ENCODE measurements at places on chromosomes 16 and 17. TPM values are rescaled to one million over a fixed set of nuclear protein-coding genes. Genes with fewer than 3 reads are reported as not detected.

Gene ACSM2A
- total RNA-seq: not detected

Gene SLC13A2
- 0.42 TPM for total RNA-seq

Gene SEPTIN1
- 0.21 TPM for total RNA-seq

Gene SLC16A11
- 0.43 TPM for total RNA-seq

Gene TRPV2
- 0.28 TPM for total RNA-seq

Gene PRSS8
- total RNA-seq: 237 TPM

Gene CHST5
- not detected for total RNA-seq

Gene OTOP3
- not detected for total RNA-seq

- H3K4me3 ChIP-seq: peak overlapping the region; percentile 29
- peak overlapping the region; percentile 92 for H3K27ac ChIP-seq
- no peaks in the 10 kb centered on the region for H3K27me3 ChIP-seq
These were observed 176.4 kb upstream of the GSE1 start for GRCh38 chr16:85436636-85437165.

GRCh38 chr16:3035972-3036725, 595 bp downstream of the BICDL2 start:
- peak overlapping the region; percentile 67 for H3K4me3 ChIP-seq
- peak overlapping the region; percentile 35 for H3K27ac ChIP-seq
- H3K36me3 ChIP-seq: no peaks in the 10 kb centered on the region
- peaks cover 4% of the 10 kb centered on the region for H3K4me1 ChIP-seq
- no peaks in the 10 kb centered on the region for H3K27me3 ChIP-seq

DNA sequence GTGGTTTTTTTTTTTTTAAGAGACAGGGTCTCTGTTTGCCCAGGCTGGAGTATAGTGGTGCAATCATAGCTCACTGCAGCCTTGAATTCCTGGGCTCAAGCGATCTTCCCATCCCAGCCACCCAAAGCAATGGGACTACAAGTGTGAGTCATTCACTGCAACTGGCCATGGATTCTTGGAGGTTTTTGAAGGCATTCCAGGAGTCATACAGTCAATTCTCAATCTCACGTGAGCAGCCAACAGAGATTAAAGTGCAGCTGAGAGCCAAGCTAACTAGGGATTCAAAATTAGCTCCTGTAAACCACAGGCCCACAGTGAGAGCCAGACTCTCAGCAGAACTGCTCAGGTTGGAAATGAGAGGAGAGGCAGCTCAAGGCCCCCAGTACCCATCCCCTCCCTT, 30.2 kb downstream of the XPO6 start:
- no peaks in the 10 kb centered on the region for H3K36me3 ChIP-seq
- peak overlapping the region; percentile 77 for H3K27ac ChIP-seq
- no peaks in the 10 kb centered on the region for H3K27me3 ChIP-seq

DNA sequence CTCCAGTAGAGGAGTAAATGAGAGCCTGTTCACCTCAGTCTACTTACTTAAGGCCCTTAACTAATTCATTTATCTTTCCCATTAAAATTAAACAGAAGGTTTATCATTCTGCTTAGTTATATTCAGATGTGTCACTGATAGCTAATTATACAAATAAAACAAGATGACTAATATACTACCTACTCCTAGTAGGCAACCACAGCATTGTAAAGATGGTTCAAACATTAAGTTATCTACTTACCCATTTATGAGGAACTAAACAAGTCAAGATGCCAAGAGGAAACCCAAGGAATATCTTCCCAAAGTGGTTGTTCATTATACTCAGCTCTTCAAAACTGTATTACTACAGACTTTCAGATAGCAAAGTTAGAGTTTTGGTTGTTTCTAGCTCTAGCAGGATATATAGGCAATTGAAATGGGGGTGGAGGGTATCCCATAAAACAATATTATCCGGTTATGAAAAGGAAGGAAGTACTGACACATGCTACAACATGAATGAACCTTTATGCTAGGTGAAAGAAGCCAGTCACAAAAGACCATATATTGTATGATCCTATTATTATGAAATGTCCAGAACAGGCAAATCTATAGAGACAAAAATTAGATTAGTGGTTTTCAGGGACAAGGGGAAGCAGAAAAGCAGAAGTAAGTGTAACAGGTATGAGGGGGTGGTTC, 56.5 kb downstream of the SPAG9 start:
- H3K27me3 ChIP-seq: no peaks in the 10 kb centered on the region
- no peak for DNase-seq
- H3K36me3 ChIP-seq: no peaks in the 10 kb centered on the region
- H3K4me3 ChIP-seq: no peak overlapping the region

GRCh38 chr17:39001703-39002637, 34.8 kb upstream of the FBXO47 start:
- H3K4me1 ChIP-seq: no peaks in the 10 kb centered on the region
- H3K36me3 ChIP-seq: no peaks in the 10 kb centered on the region
- H3K4me3 ChIP-seq: no peak overlapping the region
- DNase-seq: no peak
- no peak overlapping the region for H3K27ac ChIP-seq

DNA sequence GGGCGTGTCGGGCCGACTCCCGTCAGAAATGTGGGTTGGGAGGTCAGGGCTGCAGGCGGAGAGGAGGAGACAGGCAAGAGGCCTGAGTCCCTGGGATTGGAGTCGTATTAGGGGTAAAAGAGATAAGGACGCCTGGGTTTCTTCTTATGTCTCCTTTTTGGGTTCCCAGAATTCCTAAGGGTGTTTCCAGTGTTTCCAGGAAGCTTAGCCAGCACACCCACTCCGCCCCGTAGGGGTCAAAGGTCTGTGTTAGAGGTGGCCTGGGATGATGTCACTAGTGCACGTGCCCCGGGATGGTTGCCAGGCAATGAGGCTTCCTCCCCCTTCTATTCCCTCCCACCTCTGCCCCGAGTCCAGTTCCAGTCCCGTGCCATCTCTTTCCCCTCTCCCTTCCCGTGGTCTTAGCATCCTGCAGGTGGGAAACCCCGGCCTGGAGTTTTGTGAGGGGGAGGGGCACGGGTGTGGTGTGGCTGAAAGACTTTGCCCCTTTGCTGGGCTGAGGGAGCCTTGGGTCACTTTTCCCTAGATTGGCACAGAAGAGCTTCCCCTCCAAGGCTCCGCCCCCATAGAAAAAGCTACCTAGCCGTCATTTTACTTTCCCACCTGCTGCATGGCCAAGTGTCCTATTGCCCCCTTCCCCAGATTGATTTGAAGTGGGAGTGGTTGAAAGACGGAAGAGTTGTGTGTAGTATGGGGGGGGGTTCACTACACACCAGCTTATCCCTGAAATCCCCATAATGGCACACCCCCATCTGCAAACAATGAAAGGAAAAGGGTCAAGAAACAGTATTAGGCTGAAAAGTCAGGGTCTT, 2.8 kb downstream of the KDM6B start:
- H3K27me3 ChIP-seq: no peaks in the 10 kb centered on the region
- peak overlapping the region; percentile 82 for H3K4me3 ChIP-seq
- peak; percentile 98 for DNase-seq
- H3K4me1 ChIP-seq: peaks cover 35% of the 10 kb centered on the region
- no peaks in the 10 kb centered on the region for H3K36me3 ChIP-seq

DNA sequence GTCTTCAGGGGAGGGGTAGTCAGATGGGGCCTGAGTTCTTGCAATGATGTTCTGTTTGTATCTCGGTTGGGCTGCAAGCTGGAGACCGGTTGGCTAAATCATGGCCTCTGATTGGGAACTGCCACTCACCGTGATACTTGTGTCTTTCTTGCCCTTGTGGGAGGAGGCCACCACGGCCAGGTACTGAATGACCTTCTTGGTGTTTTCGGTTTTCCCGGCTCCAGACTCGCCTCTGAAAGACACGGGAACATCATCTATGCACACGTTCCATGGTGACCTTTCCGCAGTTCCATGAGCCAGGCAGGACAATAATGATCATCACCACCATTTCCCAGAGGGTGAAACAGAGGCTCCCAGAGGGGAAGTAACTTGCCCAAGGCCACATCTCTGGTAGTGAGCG, 70.3 kb downstream of the MYH11 start:
- H3K4me3 ChIP-seq: no peak overlapping the region
- DNase-seq: no peak
- H3K27me3 ChIP-seq: no peaks in the 10 kb centered on the region
- no peak overlapping the region for H3K27ac ChIP-seq
- no peaks in the 10 kb centered on the region for H3K4me1 ChIP-seq
- no peaks in the 10 kb centered on the region for H3K36me3 ChIP-seq

DNA sequence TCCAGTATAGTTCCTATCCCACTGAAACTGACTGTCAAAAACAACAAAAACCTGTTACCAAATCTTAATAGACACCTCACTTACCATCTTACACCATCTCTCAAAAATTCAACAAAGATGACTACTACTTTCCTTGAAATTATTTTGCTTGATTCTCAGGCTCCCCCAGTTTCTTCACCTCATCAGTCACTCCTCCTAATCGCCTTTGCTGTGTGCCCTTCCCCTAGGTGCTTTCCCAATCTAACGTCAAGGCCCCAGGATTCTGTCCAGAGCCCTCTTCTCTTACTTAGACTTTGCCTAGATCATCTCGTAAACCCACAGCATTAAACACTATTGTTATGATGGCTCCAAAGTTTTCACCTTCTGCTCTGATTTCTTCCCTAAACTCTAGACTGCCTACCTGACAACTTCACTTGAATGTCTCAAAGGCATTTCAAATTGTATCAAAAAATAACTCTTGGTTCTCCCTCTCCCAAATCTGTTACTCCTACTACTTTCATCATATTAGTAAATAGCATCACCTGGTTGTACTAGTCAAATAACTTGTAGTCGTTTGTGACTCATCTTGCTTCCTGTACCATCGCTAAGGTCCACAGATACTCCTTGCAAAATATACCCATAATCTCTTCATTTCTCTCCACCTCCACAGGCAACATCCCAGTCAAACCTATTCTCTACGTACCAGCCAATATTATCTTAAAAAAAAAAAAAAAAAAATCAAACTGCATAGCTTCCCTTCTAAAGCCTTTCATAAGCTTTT, 18.0 kb downstream of the C16orf87 start:
- no peaks in the 10 kb centered on the region for H3K27me3 ChIP-seq
- no peak overlapping the region for H3K27ac ChIP-seq
- H3K4me1 ChIP-seq: peaks cover 7% of the 10 kb centered on the region

GRCh38 chr17:64067657-64068056, 47.2 kb upstream of the ICAM2 start:
- H3K4me3 ChIP-seq: no peak overlapping the region
- H3K27ac ChIP-seq: no peak overlapping the region
- H3K27me3 ChIP-seq: no peaks in the 10 kb centered on the region
- H3K36me3 ChIP-seq: peaks cover 11% of the 10 kb centered on the region
- no peak for DNase-seq
- H3K4me1 ChIP-seq: no peaks in the 10 kb centered on the region

- no peak overlapping the region for H3K27ac ChIP-seq
- peaks cover 18% of the 10 kb centered on the region for H3K4me1 ChIP-seq
- no peak for DNase-seq
- H3K27me3 ChIP-seq: no peaks in the 10 kb centered on the region
These were observed 50.2 kb upstream of the NDRG4 start for GRCh38 chr16:58449768-58450167.

DNA sequence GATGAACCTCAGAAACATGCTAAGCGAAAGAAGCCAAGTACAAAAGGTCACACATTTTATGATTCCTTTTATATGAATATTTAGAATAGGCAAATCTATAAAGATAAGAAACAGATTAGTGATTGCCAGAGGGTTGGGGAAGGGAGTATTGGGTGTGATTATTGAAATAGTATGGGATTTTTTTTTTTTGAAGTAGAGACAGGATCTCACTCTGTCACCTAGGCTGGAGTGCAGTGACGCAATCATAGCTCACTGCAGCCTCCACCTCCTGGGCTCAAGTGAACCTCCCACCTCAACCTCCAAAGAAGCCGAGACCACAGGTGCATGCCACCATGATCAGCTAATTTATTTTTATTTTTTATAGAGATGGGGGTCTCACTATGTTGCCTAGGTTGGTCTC, 35.7 kb downstream of the MEOX1 start:
- no peaks in the 10 kb centered on the region for H3K36me3 ChIP-seq
- H3K27ac ChIP-seq: no peak overlapping the region
- no peak for DNase-seq
- no peak overlapping the region for H3K4me3 ChIP-seq

- H3K4me3 ChIP-seq: no peak overlapping the region
- DNase-seq: no peak
- no peaks in the 10 kb centered on the region for H3K4me1 ChIP-seq
- H3K27ac ChIP-seq: peak overlapping the region; percentile 7
- H3K27me3 ChIP-seq: no peaks in the 10 kb centered on the region
These were observed 8.5 kb downstream of the MMP28 start for GRCh38 chr17:35786941-35787432.

DNA sequence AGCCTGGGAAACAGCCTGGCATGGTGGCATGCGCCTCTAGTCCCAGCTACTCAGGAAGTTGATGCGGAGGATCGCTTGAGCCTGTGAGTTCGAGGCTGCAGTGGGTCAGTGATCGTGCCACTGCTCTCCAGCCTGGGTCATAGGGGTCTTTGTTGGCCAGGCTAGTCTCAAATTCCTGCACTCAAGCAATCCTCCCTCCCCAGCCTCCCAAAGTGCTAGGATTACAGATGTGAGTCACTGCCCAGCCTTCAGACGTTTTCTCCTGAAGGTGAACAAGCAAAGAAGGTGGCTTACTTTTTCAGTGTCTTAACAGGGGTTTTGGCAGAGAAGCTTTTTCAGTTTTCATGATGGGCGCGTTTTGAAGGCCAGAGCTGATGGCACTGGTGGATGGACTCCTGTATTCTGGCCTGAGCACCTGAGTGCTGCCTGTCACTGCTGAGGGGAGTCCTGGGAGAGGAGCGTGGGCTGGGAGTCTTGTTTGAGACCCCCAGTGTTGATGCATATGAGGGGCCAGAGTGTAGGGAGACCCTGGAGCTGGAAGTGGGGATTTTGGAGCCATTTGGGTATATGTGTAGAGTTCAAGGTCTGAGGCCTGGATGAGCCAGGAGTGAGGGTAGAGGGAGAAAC, 41.4 kb downstream of the FOXK2 start:
- no peaks in the 10 kb centered on the region for H3K27me3 ChIP-seq
- no peak for DNase-seq
- H3K36me3 ChIP-seq: peaks cover 2% of the 10 kb centered on the region
- H3K27ac ChIP-seq: peak overlapping the region; percentile 43

DNA sequence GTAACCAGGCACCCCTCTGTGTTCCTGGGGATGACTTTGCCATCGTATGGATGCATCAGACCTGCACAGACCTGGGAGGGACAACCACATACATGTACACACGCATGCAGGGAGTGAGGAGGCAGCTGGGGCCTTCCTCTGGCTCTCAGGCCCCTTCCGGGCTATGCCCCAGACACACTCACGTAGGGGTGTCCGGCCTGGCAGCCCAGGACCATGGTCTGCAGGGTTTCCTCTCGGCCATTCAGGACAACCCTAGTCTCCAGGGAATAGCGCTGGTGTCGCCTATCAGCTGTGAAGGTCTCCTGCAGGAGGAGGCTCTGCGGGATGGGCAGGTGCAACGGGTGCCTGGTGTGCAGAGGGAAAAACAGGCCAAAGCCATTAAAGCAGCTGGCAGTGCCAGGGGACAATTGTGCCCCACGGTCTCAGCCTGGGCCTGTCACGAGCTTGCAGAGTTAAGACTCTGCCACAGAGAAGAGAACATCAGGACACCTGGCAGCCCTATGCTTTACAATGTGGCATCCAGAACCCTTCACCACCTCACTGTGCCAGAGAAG, 101.4 kb downstream of the RMI2 start:
- no peaks in the 10 kb centered on the region for H3K27me3 ChIP-seq
- no peaks in the 10 kb centered on the region for H3K36me3 ChIP-seq

GRCh38 chr17:45975640-45976295, 23.3 kb upstream of the STH start:
- no peak for DNase-seq
- H3K4me3 ChIP-seq: no peak overlapping the region
- no peak overlapping the region for H3K27ac ChIP-seq
- H3K27me3 ChIP-seq: no peaks in the 10 kb centered on the region
- H3K36me3 ChIP-seq: no peaks in the 10 kb centered on the region
- 0 out of 2 replicates have a peak, but pooled peaks cover 8% of the 10 kb centered on the region for H3K4me1 ChIP-seq

GRCh38 chr17:45222996-45223538, 1.4 kb downstream of the FMNL1 start:
- H3K4me1 ChIP-seq: peaks cover 5% of the 10 kb centered on the region
- H3K36me3 ChIP-seq: no peaks in the 10 kb centered on the region
- no peak for DNase-seq
- no peak overlapping the region for H3K4me3 ChIP-seq
- no peak overlapping the region for H3K27ac ChIP-seq
- peaks cover 1% of the 10 kb centered on the region for H3K27me3 ChIP-seq
